ENCODE measurements at places on chromosomes 7 and 10. TPM values are rescaled to one million over a fixed set of nuclear protein-coding genes. Genes with fewer than 3 reads are reported as not detected.

DNA sequence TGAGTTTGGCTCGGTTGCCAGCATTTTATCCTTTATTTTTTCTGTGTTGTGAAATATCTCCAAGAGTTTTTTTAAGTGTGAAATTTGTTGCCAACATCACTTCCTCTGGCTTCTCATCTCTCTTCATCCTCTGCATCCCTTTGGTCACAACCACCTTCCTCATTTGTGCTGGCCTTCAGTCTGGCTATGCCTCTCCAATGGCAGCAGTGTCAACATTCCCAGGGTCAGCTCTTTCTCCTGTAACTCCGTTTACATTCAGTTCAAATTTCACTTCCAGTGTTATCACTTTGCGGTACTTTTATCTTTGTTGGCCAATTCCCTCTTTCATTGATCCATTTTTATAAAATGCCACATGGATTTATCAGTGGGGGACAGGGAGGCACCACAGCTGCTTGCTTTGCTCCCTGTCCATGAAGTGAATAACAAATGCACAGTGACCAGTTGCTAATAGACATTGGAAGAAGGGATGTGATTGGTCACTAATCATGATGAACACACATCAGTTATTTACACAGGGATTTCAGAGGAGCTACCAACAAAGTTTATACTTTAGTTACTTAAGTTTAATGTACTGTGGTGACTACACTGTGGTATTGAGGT, 311.4 kb upstream of the LRGUK start:
- DNase-seq, result no peak

- peak; percentile 70 for DNase-seq
Observed at GRCh38 chr7:128266883-128267594, 26.0 kb downstream of the LEP start.

DNA sequence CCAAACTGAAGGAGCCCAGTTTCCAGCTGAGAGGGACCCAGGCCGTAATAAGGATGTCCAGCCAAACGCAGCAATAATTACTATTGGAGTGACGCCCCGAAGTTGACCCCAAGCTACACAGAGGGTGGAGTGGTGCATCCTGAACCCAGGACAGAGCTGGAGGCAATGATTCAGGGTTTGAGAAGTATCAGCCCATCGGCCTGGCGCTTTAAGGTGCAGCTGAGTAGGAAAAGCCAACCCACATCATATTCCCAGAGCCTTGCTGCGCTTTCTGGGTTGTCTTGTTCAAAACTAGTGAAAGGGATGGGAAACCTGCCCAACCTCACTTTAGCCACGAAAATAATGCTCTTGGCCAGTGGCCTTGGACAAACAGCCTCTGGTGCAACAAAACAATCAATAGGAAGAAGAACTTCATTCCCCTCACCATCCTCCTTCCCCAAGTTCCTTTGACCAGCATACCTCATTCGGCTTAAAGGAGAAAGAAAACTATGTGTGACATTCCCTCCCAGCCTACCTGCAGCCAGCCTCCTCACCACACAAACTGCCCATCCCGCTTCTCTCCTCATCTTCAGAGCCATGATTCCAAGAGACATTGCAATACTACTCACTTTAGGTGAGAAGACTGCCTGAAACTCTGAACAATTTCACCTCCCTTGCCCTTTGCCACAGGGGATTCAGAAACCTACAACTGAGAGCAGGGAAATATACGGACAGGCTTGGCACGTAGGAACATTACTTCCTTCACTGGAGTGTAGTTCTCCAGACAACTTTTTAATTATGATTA, 217.2 kb upstream of the MKLN1 start:
- DNase-seq, result peak; percentile 43

- DNase-seq, result no peak
Observed at GRCh38 chr7:31549611-31550010, 35.7 kb downstream of the ITPRID1 start.

DNA sequence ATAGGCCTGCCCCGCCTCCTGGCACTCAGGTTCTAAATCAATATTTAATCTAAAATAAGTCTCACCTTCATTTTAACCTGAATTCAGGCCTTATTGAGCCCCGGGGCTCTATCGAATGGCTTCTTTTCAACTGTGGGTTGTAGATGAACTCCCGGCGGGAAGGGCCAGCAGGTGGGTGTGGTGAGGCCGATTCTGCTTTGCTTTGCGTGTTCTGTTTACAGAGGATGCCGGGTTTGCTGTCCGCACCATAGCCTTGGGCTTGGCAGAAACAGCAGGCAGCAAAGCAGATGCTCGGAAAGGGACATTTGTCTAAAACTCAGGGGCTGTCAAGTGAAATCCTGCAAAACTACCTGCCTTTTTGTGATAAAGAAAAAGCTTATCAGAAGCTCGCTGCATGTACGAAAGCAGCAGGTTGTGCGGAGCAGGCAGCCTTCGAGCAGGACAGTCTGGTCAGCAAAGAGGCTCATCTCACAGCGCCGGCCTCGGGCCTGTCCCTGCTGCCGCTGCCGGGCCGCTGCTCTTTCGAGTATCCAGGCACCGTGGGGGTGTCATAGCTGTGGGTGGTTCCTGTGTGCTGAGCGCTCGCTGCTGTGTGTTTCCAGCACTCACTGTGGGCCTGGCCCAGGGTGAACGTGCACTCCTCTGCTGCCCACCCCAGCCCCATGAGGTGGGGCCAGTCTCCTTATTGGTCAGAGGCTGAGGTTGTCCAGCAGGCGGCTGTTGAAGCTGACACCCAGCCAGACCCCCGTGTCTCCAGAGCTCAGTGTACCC, 434.8 kb upstream of the FOXK1 start:
- DNase-seq, result no peak

DNA sequence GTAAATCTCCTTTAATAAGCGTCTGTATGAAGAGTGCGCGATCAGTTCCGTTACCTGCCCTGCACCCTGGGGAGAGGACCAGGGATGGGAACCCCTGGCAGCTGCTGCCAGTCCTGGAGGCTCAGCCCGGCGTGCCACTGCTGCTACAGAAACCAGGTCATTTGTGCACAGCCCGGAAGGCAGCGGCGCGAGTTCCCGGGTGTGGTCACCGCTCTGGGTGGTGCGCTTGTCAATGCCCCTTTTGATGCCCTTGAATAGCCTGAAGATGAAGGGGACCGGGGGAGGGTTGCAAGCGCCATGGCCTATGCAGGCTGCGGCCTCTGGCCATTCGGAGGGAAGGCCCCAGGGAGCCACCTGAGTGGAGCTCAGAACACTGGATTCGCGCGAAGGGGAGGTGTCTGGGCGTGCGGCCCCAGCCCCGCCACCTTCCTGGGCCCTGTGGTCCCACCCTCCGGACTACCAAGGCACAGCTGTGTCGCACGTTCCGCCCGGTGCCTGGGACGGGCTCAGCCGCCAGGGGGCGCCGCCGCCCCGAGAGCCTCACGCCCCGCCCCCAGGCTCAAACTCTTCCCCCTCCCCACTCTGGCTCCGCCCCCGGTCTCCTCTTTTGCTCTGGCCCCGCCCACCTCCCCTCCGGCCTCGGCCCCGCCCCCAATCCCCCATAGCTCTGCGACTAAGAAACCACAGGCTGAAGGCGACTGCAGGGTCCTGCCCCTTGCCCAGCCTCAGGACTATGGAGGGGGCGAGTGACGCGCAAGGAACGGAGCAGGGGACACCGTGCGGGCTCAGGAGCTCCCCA, 16.5 kb downstream of the AP5Z1 start:
- peak; percentile 69 for DNase-seq

DNA sequence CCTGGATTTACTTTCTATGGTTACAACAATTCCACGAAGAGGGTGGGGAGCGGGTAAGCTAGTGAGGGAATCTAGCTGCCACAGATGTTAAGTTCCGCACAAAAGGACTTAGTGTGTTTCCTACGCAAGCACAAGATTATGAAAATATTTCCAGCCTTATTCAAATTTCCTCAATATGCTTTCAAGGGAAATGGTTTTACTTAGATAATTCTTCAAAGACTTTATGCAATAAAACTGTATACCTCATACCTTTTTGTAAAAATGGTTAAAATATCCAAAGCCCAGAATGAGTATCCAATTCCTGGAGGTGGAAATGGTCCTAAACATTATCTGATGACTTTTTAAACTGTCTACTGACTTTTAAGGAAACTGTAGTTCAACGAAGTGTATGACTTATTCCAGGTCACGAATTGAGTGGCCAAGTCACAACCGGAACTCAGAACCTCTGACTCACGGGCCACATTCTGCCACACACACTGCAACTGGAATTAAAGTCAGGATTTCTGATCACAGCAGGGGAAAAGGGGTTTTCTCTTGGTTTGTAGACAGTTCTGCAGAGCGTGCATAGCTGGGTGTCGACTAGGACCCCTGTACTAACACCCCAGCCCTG, 20.2 kb upstream of the INSIG1 start:
- no peak for DNase-seq

GRCh38 chr10:3763035-3763456, 22.0 kb downstream of the KLF6 start:
- no peak for DNase-seq

DNA sequence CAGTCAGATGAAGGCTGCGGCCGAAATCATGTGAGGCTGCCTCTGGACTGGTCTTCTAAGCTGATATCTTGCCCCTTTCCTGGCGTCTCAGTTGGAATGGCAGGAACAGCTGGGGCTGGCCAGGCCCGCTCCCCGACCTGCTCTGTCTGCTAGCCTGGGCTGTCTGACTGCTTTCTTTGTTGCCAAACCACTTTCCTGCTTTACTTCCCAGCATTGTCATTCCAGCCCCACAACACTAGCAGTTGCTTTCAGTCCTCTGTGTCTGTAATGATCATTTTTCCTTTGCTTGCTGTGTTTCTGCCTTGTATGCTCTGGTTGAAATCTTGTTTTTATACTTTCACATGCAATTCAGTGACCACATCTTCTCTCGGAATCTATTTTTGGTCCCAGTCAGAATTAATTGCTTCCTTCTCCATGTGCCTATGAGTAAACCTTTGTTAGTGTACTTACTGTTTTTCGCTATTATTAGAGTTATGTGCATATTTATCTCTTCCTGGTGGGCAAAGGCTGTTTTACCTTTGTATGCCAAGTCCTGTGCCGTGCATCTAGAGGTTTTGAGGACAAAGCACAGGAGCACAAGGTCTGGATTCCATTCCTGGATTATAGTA, 21.6 kb downstream of the PRPF18 start:
- no peak for DNase-seq

DNA sequence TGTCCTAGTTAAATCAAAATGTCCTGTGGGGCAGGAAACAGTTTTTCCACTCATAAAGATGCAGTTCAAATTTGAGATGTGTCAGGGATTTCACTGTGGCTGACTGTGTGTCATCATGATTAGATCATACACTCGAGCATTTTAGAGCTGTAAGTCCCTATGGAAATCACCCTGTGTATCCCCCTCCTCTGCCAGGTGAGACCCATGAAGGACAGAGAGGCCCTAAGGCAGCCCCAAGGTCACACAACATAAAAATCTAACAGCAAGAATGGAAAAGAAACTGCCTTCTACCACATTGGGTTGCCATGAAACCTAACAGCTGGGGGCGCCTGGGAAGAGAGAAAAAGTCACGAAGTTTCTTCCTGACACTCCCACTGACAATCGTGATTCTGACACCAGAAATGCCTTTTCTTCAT, 135.8 kb downstream of the KCNMA1 start:
- no peak for DNase-seq

Gene RASA4
- total RNA-seq, result 68.7 TPM

Gene GIMAP5
- total RNA-seq, result 22.6 TPM

All from uterus (tissue), 4 donors.